Retina (tissue), 1 donor: ENCODE measurements at places on chromosomes 5 and 9.

DNA sequence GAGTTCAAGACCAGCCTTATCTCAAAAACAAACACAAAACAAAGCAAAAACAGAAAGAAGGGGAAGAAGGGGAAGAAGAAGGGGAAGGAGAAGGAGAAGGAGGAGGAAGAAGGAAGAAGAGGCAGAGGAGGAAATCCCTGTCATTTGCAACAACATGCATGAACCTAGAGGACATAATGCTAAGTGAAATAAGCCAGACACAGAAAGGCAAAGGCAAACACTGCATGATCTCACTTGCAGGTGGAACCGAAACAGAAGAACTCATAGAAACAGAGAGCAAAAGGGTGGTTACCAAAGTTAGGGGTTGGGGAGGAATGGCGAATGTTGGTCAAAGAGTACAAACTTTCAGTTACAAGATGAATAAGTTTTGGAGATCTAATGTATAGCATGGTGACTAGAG, 135.4 kb downstream of the UGCG start:
- no peak for DNase-seq

DNA sequence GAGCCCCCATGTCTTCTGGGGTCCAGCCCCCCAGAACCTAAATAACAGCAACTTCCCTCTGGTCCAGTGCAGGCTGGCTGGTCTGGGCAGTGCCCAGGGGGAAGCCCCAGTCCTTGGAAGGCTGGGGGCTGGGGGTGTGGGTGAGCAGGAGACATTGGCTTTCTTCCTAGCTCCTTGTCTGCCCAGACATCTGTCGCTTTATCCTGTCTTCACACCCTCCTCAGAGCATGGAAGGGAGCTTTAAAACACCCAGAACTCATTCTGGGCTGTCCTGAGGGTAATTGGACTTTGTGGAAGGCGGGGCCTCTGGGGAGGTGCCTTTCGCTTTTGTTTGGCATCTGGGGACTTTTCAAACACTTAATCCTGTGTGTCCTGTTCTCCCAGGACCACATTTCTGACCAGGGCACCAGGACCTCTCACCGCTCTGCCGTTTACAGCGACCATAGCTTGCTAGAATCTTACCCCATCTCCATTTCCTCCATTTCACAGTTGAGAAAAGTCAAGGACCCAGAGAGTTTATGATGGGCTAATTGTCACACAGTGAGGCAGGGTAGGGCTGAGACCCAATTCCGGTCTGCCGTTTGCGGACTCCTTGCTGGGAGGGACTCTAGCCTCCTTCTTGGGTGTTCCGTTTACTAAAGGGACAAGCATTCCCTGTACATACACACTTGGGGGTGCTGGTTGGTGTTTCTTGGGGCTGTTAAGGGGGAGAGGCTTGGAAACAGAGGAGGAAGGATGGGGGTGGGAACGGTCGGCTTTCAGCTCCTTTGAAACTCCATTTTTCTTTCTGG, 1.1 kb downstream of the GSN start:
- DNase-seq: no peak

GRCh38 chr9:135348788-135349150, 130.8 kb upstream of the PPP1R26 start:
- DNase-seq: no peak

- DNase-seq: no peak
These were observed 10.1 kb downstream of the KIF2A start for GRCh38 chr5:62316176-62316502.

DNA sequence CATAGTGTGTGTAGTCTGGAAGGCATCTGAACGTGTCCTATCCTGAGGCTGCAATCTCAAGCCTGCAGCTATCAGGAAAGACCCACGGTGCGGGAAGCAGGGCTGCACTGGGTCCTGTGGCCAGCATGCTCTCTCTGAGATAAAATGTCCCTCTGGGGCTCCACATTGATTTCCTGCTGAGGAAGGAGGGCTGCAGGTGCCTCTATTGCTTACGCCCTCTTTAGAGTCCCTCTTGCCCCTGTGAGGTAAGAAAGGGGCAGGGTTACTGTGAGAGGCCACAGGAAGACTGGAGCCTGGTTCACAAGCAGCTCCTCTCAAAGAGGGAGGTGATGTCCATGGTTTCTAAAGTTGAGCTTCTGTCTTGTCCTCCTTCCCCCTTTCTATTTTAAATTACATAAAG, 299.9 kb upstream of the RFX3 start:
- DNase-seq: no peak

GRCh38 chr5:98106116-98107031, 667.1 kb upstream of the RGMB start:
- DNase-seq: no peak
